ENCODE measurements at places on chromosomes 5 and 9.
A peak's percentile ranks its signal among the peaks of the same experiment; 100 is the strongest.

DNA sequence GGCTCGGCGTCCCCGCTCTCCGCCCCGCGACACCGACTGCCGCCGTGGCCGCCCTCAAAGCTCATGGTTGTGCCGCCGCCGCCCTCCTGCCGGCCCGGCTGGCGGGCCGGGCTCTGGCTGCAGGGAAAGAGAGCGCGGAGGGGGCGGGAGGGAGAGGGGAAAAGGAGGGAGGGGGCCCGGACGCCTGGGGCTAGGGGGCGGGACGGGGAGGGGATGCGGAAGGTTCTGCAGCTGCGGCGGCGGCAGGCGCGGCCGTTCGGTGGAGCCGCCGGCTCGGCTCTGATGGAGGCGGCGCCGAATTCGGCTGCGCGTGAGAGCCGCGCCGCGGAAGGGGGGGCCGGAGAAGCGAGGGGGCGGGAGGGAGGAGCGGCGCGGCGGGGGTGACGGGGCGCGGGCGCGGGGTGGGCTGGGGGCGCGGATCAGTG lies at the start of gene MARCHF11:
TSS of gene MARCHF11 (minus strand) at position 281 of the 425 bp plus-strand sequence. CDS start at position 65, 216 bp downstream.
- no peak for DNase-seq

- peak; percentile 74 for DNase-seq
Measured at GRCh38 chr5:143402553-143403333, 743 bp downstream of the NR3C1 start.

DNA sequence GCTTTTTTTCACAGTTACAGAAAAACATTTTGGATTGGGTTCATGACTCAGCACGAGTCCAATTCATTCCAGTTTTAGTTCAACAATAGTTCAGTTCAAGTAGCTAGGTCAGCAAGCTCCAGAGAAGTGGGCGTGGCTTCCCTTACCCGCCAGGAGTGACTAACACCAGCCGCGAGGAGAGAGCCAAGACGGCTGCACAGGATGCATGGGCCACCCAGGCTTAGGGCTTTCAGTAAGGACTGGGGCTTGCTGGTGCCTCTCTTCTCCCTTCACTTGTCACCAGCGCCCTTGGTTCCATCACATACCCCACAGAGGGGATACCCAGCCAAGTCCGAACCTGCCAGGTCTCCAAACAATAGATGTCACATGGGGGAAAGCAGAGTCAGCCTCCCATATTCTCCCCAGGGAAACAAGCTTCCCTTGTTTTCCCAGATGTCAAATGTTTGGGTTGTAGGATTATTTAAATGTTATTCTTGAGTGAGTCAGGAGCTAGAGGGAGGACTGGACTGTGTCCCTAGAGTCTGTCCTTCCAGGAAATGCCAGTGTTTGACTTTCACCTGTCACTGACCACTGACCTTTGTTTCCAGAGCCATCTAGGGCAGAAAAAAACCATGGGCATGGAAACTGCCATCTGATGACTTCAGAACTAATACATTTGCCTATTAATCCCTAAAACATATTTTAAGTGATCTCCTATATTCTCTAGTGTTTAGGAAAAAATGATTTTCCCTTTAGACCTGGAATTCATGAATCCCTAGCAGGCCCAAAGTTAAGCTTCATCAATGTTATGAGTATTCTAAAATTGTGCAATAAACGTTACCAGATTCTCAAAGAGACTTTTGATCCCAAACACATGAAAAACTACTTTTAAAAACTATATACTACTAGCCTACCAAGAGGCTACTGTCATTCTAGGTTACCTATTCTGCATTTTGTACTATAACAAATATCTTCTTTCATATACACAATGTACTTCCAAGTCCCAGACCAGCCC lies 51.9 kb downstream of the NIPAL4 start:
- DNase-seq: no peak

DNA sequence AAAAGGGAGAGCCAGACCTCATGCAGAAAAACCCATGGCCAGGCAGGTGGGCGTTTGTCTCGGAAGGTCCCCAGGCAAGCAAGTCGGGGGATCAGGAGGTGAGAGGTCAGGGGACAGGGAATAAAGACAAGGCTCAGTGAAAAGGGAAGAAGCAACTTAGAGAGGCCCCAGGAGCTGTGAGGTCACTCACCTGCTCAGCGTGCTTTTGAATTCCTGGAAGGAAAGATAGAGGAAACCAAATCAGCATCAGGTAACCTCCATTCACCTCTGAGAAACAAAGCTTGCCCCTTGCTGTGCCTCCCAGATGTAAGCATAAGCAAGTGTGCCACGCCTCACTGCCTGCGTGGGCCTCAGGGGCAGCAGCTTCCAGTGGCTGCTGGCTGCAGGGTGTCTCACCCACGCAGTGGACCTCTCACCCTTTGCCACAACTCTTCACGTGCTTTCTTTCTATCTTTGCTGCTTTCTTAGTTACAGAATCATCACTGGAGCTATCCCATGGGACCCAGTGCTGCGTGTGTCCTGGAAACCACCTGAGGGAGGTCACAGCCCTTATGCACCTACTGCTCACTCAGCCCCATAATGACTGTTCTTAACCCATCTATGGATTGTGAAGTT lies 6.0 kb downstream of the TRIM7 start:
- no peak for DNase-seq

GRCh38 chr9:18472841-18473251 lies 1.1 kb upstream of the ADAMTSL1 start:
- no peak for DNase-seq
